Activated CD8-positive, alpha-beta memory T cell treated with anti-CD3 and anti-CD28 coated beads for 48 hours (primary cell): ENCODE measurements at places on chromosomes 5 and 9.

- no peak for DNase-seq
These were observed 6.4 kb upstream of the ZFR start for GRCh38 chr5:32450952-32451351.

DNA sequence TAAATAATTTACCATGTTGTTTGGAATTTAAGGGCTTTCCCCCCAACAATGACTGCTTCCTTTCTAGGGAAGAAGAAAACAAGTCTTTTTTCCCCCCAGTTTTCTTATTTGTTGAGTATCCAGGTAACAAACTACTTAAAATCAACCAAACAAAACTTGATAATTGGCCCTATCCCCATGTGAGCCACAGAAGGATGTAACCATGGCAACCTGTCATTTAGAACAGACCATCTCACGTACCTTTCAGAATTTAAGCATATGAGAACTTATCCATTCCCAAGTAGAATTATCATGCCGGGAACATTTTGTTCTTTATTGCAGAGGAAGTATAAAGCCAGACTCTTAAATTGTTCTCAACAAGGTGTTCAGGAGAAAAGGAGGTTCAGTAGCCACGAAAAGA, 392.3 kb downstream of the CETN3 start:
- DNase-seq = no peak

GRCh38 chr9:134328841-134329575, 2.8 kb downstream of the RXRA start:
- DNase-seq = no peak

DNA sequence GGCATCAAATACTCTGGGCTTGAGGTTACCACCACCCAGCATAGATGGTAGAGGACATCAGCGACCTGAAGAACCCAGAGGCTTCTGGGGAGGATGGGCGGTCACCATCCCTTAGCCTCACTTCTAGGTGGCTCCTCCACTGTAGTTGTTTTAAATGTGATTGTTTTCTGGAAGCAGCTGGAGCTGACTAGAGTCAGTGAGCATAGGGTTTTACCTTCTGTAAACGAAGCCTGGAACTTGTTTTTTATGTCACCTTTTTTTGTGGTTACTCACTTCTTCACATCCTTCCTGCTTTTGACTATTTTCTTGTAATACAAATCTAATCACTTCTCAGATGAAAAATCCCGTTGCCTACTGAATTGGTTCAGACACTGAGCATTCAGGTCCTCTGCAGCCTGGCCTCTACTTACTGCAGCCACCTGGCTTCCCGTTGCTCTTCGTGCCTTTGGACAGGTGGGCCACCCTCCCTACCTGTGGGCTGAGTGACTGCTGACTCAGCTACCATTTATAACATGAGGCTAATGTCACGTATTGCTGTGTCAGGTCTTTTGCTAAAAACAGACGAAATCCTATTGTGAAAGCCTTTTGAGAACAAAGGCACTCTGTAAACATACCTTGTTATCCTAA, 167.8 kb downstream of the MAN2A1 start:
- DNase-seq = no peak

- no peak for DNase-seq
These were observed 67.1 kb upstream of the PPP2R2B start for GRCh38 chr5:146945617-146946084.

- no peak for DNase-seq
These were observed 132.2 kb downstream of the CDC42SE2 start for GRCh38 chr5:131396015-131396414.

- DNase-seq = peak; percentile 74
These were observed at the start of gene SFXN1 for GRCh38 chr5:175478384-175479124. Gene SFXN1 (plus strand): TSS chr5:175478560. CDS start chr5:175492104, 13,544 bp downstream.

DNA sequence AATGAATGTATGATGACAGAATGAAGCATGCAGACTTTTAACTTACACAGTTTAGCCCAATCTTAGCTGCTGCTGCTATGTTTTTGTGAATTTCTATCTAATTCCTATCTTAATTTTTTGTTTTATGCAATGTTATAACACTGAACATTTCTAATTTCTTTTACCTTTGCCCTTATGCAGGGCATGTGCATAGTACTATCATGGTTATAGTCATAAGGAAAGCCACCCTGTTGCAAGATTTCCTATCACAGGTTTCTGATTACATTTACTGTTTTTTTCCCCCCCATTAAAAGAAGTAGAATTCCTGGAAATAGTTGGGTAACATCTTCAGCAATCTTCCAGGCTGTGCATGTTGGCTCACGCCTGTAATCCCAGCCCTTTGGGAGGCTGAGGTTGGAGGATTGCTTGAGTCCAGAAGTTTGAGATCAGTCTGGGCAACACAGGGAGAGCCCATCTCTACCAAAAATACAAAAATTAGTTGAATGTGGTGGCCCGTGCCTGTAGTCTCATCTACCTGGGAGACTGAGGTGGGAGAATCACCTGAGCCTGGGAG, 164.4 kb downstream of the KDM4C start:
- no peak for DNase-seq

- DNase-seq = no peak
These were observed 35.9 kb upstream of the RANBP3L start for GRCh38 chr5:36337597-36337996.

DNA sequence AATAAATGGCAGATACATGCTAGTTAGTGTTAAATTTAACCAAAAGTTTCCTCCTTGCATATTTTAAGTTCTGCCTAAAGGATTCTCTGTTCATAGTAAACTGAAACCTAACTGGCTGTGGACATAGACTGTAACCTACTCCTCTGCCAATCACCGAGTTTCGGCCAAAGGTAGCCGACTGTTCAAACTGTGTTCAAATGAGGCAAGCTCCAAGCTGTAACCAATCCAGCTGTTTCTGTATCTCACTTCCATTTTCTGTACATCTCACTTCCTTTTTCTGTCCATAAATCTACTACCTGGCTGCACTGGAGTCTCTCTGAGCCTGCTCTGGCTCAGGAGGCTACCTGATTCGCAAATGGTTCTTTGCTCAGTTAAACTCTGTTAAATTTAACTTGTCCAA, 44.1 kb downstream of the KCNV2 start:
- no peak for DNase-seq

- DNase-seq = no peak
These were observed 294.1 kb upstream of the TNC start for GRCh38 chr9:115411993-115412452.
